Jurkat, Clone E6-1 (cell line): ENCODE measurements at places on chromosomes 3 and 15.

DNA sequence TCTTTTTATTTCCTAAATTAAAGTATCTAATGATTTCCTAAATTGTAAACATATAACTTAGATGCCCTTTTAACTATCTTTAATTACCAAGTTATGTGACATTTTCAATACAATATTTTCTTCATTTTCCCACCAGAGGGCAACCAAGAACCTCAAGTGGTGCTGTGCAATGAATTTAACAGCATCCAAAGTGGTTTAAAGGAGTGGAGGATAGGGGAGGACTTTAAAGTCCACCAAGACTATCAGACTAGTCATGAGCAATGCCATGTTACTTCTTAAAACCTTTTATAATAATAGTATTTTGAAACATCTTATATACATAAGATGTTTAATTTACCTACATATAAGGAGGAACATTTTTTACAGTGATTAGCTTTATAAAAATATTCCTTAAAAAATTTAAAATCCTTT, 74.4 kb downstream of the DLG1 start:
- DNase-seq, result peak; percentile 54

- no peak for DNase-seq
These were observed 41.9 kb upstream of the XRN1 start for GRCh38 chr3:142489572-142490323.

- DNase-seq, result peak; percentile 79
These were observed 229.7 kb upstream of the TBL1XR1 start for GRCh38 chr3:177426878-177427495.

GRCh38 chr15:68228143-68228970, 1.2 kb downstream of the CLN6 start:
- no peak for DNase-seq

- no peak for DNase-seq
These were observed 64.1 kb downstream of the VPS13C start for GRCh38 chr15:61996056-61996635.

DNA sequence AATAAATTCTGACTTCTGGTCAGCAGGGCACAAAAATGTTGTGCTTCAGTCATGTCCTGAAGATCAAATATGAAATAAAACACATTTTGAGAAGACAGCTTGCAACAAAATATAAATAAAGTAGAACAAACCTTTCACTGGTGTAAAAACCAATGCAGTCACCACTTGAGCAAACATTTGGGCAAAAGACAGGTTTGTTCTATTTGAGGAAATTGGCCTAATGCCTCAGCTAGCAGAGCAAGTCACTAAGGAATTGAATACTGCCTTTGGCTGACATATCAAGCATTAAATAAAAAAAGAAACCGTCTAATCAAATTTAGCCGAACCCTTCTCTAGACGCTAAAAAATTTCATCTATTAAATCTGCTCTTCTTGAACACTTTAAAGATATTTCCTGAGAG, 475.4 kb upstream of the CNTN3 start:
- DNase-seq, result no peak
